GF-D8 (cell line): ENCODE measurements at places on chromosomes 13 and 19.

DNA sequence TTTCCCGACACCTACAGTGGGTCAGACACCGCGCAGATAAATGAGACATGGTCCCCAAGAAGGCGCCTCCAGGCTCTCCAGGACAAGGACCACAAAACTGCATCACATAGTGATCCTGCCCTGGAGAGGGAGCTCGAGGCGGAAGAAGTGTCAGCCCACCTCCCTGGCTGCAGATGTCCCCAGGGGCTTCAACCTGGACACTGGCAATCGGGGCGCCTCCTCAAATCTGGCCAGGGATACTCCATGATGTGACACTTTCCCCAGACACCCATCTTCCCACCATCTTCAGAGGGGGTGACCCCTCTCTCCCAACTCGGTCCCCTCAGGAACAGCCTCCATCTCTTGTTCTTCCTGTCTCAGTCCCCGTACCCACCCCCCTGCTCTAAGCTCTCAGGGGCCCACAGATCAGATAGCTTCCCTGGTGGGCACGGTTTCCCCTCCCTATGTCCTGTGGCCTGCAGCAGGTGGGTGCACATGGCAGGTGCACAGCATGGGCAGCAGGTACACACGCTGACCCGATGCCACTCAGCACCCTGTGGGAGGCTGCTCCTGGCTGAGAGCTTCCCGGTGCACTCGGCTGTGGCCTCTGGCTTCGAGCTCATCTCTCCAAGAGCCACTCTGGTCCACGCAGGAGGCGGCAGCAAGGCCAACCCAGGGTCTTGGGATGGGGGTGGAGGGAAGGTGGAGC lies 61.2 kb downstream of the PEPD start:
- no peak for DNase-seq

GRCh38 chr13:28012896-28013295 lies 24.4 kb upstream of the URAD start:
- DNase-seq, result no peak

DNA sequence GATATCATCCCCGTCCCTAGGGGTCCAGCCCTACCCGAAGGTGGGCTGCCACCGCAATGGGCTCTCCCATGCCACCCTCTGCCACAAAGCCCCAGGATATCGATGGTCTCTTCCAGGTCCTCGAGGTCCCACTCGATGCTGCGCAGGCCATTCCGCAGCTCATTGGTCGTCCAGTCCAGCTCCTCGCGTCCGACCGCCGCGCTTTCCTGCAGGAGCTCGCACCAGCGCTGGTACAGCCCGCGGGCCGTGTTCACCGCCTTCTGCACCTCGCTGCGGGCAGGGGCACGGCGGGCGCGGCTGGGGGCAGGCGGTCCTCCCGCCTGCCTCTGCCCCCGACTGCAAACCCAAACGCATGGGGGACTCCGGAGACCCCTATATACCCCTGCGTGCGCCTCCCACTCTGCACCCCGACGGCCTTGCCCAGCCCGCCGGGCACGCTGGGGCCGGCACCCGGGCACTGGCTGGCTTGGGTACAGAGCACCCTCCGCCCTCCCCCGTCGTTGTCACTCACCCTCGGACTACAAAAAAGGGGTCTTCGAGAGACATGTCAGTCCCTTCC lies 468 bp downstream of the STX10 start:
- no peak for DNase-seq

DNA sequence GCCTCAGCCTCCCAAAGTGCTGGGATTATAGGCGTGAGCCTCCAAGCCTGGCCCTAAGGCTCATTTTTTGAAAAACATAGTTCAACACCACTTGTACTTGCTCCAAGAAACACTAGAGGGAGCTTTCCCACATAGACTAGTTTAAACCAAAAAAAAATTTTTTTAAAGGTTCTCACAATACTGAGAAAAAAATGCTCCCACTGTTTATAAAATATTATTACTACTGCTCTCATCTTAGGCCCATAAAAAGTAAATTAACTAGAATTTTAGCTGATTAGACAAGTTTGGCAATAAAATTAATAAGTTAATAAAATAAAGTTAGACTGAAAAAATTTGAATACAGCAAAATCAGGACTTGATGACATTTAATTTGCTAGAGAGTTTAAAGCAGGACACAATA lies 109.5 kb downstream of the TBC1D4 start:
- peak; percentile 49 for DNase-seq

- DNase-seq, result no peak
These were observed 25.0 kb upstream of the TINCR start for GRCh38 chr19:5592531-5593342.
